Smooth muscle cell of the umbilical artery (primary cell): ENCODE measurements at places on chromosomes 5 and 9. TPM values are rescaled to one million over a fixed set of nuclear protein-coding genes. Genes with fewer than 3 reads are reported as not detected.

The PCDHA11 gene
- 0.18 and 0.30 TPM in 2 replicates for total RNA-seq

The IRX1 gene
- not detected in 2 replicates for total RNA-seq

The PCDHGA7 gene
- total RNA-seq: 4.2 and 6.8 TPM in 2 replicates

The FAT2 gene
- total RNA-seq: under 0.01 and 0.05 TPM in 2 replicates

The NR5A1 gene
- not detected in 2 replicates for total RNA-seq

The FOXD4L3 gene
- not detected in 2 replicates for total RNA-seq

The SEMA6A gene
- total RNA-seq: 0.05 TPM in 1 of 2 replicates, not detected in the other

The FBN2 gene
- 87.6 and 217 TPM in 2 replicates for total RNA-seq

The N4BP3 gene
- total RNA-seq: under 0.01 and 0.46 TPM in 2 replicates

The STKLD1 gene
- total RNA-seq: 0.28 and 0.59 TPM in 2 replicates

The SOX30 gene
- total RNA-seq: 0.18 TPM in 1 of 2 replicates, not detected in the other

The TMEM171 gene
- total RNA-seq: 1.8 and 4.7 TPM in 2 replicates

The UAP1L1 gene
- total RNA-seq: 18.7 and 21.5 TPM in 2 replicates
